Hypothalamus (tissue), 51 donors: ENCODE measurements at places on chromosomes 3 and 15.

- DNase-seq: no peak
Measured at GRCh38 chr3:183151086-183151485, 11.4 kb downstream of the LAMP3 start.

DNA sequence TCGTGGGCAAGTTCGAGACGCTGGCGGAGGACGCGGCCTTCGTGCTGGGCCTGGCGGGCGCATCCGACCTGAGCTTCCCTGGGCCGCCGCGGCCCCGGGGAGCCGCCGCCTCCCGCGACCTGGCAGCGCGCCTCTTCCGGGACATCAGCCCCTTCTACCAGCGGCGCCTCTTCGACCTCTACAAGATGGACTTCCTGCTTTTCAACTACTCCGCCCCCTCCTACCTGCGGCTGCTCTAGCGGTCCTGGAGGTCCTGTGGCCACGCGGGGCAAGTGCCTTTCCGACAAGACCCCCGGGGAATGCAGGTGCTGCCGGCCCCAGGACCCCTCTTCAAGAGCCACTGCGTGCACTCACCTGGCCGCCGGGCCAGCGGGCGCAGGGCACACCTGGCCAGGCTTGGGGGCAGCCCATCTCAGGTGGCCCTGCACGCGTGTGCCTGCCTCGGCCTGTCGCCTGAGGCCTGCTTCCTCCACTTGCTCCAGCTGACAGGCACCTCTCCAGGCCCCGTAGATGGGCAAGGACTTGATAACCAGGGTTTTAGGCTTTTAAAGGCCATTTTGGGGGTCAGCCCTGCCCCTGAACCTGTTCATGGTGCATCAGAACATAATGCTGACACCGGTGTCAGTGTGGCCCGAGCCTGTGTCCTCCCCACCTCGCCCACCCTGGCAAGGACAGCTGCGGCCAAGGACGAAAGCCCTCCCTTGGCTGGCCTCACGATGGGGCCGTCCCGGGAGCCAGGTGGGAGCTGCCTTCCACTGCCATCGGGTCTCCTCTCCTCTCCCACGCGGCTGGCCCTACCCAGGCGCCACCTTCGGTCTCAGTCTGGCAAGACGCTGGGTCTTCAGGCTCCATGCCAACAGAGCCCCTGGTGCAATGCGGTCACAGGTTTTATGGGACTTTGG lies 16.1 kb downstream of the C3orf22 start:
- DNase-seq: no peak

DNA sequence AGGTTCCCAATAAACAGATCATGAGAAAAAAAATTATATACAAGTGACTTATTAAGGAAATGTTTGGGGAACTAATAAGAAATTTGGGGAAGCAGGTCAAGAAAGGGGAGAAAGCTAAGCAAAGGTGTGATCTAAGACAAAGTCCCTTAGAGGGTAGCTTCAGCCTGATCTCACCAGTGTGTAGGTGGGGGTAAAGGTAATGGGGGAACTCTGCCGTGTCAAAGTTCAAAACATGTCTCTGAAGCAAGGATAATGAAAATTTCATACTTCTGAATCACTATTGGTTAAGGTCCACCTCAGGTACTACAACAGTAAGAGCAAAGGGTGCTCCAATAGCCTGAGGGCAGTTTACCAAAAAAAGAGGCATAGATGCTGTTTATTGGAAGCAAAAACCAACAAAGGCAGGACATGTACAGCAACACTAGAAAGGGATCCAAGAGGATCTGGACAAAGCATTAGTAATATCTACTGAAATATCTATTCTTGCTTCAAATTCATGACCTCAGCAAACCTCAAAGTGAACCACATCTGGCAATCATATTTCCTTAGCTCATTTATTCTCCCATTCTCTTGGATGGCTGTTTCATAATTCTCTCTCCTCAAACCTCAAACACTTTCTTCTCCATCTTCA lies 6.9 kb downstream of the ACAD11 start:
- no peak for DNase-seq

- DNase-seq: no peak
Measured at GRCh38 chr3:188349351-188349901, 195.5 kb downstream of the LPP start.

DNA sequence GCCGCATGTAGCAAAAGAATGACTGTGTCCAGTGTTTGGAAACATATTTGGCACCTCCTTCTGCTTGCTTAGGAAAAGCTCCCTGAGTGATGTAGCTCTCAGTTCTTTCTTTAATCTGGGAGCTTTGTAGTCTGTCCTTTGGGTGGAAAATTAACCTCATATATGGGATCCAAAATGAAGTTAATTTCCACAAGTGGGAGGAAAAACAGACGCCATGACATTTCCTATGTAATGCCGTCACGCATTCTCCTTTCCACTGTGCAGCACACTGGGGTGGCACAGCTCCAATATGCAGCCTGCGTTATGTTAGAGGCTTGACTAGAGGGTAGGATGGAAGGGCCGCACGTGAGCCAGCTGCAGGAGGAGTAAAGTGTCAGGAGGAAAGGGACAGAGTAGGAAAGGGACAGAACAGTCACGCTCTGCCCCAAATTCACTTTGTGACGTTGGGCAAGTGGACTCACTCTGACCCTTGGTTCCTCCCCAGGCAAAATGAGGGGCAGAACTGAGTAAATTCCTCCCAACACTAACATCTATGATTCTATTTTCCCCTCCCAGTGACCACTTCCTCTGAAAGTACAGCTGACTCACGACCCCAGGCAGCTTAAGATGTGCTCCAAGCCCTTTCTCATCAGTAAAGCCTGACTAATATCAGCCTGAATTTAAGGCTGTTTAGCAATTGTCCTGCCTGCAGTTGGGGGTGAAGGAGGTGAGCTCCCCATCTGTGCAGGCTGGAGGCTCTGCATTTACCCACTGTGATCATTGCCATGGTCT lies 176.5 kb upstream of the PFN2 start:
- DNase-seq: no peak

GRCh38 chr15:54481819-54482218 lies 503.6 kb downstream of the UNC13C start:
- no peak for DNase-seq

DNA sequence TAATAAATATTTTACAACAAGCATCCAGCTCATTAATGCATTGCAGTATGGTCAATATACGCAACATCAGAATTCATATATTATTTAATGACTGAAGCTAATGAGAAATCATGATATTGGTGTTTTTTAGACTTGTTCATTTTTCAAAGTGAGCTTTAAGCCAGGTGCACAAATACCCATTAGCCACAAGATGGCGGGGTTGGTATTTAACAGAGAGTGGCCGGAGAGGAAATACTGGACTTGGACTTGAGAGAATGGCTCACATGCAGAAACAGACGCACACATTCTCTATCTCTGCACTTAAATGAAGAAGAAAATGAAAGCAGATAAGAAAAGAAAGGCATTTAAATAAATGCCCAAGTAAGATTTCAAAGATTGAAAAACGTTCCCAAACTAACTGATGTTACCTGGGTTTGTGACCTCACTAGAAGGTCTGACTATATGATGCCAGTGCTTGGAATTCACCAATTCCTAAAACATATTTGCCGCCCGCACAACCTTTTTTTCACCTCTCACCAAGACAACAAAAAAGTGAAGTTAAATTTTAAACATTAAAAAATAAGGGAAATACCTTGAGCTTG lies 21.2 kb upstream of the CRBN start:
- peak; percentile 34 for DNase-seq

DNA sequence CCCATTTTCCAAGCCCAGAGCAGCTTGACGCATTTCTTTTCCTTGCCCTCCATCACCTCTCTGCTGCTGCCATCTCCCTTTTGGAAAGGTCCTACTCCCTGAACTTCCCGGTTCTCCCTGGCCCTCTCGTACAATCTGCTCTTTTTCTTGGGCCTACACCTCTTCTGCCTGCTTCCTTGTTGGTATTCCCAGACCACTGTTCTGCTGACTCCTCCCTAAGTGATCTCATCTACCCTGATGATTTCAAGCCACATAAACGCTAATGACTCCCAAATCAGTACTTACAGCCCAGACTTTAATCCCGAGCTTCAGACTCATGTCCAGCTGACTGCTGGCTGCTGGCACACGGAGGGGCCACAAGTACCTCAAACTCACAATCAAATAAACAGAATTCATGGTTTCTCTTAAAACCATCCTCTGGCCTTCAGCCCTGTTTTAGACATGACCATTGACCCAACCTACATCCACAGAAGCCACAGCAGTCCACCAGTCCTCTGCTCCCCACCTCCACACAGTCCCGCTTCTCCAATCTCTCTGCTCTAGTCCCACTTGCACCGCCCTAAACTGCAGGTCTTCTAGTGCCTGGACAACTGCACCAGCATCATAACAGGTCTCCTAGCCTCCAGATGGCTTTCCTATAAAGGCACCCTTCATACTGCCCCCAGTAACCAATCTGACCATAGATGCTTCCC lies 57.6 kb downstream of the AAGAB start:
- DNase-seq: no peak

- no peak for DNase-seq
Measured at GRCh38 chr3:13189639-13190377, 116.6 kb upstream of the IQSEC1 start.

DNA sequence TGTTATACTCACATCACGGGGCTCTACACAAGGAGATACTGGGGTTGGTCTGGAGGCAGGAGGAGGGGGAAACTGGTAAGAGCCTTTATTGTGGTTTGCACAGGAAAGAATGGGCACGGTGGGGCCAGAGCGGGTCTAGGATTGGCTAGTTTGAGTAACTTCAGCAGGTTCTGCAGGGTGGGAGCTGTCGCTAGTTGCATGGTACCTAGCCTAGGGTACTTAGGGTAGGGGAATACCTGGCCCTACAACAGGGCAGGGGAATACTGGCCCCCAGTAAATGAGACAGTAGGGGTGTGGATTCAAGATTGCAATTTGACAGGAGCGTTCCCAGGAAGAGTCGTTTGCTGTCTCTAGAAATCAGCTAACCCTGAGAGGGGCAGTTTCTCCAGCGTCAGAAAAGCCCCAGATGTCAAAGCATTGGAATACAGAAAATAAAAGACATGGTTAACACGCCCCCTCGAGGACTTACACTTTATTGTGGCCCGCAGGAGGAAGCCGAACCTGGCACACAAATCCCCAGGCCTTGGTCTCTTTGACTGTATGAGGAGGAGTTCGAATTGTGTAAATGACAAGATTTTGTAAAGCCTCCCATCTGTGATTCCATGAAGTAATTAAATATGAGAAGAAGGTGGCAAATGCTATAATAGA lies 32.0 kb downstream of the ST8SIA2 start:
- no peak for DNase-seq

DNA sequence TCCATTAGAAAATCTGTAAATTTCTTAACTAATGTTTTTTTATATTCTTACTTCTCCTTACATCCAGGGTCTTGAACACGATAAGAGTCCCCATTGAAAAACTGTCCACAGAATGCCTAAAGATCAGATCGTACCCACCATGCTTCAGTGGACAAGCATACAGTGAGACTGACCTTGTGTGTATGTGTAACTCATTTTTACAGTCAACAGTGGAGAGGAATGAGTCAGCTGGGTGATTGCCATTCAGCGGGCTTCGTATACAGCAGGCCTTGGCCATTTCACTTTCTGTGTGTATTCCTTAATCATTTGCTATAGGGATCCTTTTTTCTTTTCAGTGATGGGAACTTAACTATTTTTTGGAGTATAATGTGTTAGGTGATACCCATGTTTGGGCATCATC lies 10.6 kb downstream of the PARP14 start:
- no peak for DNase-seq

- DNase-seq: no peak
Measured at GRCh38 chr15:73866881-73867410, 6.4 kb upstream of the TBC1D21 start.

DNA sequence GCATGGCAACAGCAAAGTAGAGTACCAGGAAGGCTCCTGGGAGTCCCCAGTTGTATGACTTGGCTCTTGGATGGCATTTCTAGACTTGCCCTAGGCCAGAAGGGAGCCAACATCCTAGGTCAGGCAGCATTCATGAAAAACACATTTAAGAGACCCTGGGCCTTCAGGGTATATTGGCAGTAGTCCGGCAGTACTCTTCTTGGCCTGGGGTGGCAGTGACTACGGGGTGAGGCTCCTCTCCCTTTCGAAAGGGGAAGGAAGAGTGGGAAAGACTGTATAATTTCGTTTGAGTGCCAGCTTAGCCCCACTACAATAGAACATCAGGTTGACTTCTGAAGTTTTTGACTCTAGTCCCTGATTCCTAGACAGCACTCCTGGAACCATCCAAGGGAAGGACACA lies 136.4 kb downstream of the ZIC4 start:
- no peak for DNase-seq

DNA sequence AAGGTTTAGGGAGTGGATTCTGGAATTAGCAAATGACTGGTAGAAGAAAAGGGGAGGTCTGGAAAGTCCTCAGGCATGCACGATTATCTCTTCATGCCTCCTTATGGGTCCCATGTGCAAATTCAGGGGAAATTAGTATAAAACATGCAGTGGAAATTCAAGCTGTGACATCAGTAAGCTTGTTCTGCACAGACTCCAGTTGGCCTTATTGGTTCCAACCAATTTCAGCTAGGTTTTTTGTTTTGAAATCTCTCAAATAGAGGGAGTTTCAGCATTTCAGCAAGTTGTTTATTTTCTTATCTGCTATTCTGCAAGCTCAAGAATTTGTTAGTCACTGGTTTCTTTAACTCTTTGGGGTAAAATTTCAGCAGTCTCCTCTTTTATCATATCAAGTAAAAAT lies 774 bp upstream of the TMCO5A start:
- no peak for DNase-seq

GRCh38 chr3:65685621-65686235 lies 353.0 kb downstream of the MAGI1 start:
- DNase-seq: no peak

DNA sequence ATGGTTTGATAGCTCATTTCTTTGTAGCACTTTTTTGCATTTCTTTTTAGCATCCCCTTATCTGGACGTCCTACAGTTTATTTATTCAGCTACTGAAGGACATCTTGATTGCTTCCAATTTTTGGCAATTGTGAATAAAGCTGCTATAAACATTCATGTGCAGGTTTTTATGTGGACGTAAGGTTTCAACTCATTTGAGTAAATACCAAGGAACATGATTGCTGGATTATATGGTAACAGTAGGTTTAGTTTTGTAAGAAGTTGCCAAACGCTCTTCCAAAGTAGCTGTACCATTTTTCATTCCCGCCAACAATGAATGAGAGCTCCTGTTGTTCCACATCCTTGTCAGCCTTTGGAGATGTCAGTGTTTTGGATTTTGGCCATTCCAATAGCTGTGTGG lies 29.5 kb upstream of the ACTL6A start:
- DNase-seq: no peak

GRCh38 chr3:125990253-125990970 lies 21.4 kb downstream of the ROPN1B start:
- DNase-seq: peak; percentile 82

DNA sequence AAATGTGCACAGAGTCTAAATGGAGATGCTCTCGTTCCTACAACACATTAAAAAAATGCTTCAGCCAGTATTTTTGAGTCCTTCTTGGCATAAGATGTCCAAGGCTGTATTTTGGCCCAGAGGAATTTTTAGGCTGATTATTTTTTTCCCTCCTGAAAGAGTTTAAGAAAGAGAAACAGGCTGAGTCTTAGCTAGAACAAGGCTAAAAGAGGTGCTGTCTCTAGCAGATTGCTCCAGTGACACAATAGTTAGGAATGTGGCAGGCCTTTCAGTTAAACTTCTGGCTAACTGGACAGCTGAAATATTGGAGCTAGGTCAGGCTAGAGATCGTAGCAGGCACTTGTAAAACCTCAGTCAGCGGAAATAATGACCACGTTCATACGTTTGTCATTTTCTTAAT lies 271.4 kb upstream of the RARB start:
- no peak for DNase-seq

GRCh38 chr3:14216257-14217048 lies 37.8 kb downstream of the LSM3 start:
- peak; percentile 41 for DNase-seq
